ENCODE measurements at places on chromosomes 16 and 17.

DNA sequence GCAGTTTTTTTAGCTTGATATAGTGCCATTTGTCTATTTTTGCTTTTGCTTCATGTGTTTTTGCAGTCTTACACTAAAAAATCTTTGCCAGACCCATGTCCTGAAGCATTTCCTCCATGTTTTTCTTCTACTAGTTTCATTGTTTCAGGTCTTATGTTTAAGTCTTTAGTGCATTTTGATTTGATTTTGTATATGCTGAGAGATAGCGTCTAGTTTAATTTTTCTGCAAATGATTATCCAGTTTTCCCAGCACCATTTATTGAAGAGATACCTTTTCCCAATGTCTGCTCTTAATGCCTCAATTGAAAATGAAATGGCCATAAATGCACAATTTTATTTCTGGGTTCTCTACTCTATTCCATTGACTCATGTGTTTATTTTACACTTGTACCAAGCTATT, 40.8 kb upstream of the NACA2 start:
- no peak for DNase-seq

GRCh38 chr17:29526322-29526721, 40.5 kb downstream of the ABHD15 start:
- DNase-seq: no peak

DNA sequence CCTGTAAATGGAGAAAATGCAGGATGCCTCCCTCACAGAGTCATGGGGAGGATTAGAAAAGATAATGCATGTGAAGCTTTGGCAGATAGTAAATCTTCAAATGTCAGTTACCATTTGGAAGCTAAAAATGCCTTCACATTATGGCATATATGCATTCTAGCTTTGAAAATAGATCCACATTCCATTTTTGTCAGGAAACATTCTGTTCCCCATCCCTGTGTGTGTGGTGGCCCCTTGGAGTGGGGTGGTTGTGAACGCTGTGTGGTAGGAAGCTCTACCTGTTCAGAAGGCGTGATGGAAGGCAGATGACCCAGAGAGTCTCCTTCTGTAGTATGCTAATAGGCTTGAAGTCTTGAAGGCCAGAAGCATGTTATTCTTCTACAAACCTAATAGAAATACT, 242.0 kb downstream of the HAPSTR1 start:
- DNase-seq: no peak

DNA sequence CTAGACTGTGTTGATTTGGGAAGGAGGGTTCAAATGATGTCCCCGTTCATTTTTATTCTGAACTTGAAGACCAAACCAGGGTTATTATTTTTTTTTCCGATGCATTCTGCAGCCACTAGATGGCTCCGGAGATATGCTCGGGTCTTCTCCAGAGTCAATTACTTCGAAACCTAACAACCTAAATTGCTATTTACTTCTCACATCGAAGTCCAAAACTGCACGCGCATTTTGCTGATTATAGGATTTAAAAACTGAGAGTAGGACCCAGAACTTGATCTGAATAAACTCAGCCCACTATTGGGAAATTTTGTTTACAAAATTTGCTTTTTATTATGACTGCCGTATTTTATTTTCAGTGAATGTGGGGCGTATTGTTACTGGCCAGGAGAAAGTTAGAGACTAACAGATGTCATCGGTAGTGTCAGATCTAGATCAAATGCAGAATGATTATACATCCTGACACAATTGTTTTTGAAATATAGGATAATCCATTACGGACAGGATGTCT, 263.8 kb downstream of the HS3ST3A1 start:
- no peak for DNase-seq

DNA sequence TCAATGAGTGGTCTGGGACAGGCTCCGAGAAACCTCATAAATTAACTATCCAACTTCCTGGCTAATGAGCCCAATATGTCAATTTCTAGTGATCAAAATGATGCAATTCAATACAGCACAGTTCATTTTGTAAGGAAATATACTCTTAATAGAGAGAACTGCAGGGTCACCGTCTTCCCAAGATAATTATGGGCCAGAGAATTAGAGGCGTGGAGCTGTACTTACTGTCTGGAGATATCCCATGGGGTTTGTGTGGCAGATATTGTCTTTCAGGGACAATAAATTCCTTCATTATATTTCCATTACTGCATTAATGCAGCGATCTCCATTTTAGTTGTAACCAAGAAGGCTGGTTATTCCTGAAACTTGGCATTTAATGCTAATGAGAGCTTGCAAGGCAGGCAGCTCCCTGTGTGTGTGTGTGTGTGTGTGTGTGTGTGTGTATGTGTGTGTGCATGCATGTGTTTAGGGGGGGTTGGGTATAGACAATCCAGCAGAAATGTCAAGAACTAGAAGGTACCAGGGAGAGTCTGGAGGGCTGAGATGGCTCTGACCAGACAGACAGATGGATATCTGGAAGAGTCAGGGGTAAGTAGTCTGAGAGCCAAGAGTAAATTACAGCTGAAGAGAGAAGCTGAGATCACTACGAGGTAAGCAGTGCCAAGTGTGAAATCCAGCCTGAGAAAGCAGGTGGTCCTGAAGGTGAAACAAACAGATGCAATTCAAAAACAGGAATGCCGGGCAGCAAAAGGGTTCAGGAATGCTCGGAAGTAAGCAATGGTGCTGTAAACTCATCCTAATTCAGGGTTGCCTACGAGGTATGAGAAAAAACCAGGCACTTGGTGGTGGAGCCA, 393.0 kb downstream of the CA10 start:
- no peak for DNase-seq

DNA sequence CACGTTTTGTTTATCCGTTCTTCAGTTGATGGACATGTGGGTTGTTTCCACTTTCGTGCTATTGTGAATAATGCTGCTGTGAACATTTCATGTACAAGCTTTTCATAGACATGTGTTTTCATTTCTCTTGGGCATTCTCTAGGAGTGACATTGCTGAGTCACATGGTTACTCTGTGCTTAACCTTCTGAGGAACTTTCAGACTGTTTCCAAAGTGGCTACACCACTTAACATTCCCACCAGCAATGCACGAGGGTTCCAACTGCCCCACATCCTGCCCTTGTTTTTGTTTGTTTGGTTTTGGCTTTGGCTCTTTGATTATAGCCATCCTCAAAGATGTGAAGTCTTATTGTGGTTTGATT, 14.2 kb upstream of the PEMT start:
- no peak for DNase-seq

GRCh38 chr17:794876-795275, 12.7 kb downstream of the MRM3 start:
- peak; percentile 4 for DNase-seq

GRCh38 chr16:6837722-6838121, 494.9 kb upstream of the RBFOX1 start:
- DNase-seq: no peak

DNA sequence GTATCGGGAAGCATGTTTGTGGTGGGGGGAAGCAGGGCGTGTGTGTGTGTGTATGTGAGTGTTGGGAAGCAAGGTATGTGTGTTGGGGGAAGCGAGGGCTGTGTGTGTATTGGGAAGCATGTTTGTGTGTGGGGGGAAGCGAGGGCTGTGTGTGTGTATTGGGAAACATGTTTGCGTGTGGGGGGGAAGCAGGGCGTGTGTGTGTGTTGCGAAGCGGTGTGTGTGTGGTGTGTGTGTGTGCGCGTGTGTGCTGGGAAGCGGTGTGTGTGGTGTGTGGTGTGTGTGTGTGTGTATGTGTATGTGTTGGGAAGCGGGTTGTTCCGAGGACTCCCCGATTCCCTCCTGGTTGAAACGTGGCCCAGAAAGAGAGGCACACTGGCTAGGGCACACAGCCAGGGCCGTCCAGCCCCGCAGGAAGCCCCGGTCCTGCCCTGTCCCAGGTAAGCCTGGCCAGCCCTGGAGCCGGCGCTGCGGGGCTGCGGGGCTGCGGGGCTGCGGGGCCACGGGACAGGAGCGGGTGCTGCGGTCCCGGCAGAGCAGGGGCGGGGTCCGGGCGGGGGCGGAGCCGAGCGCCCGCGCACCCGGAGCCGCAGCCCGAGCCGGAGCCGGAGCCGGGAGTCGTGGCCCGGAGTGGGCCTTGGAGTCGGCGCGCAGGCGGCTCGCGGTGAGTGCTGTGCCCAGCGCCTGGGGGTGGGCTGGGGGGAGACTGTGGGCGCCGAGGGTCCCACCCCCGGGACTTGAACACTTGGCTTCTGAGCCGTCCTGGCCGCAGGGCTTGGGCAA, at the start of gene NOD2:
Gene NOD2 (plus strand): TSS at position 608 of the 783 bp plus-strand sequence. CDS start 5,890 bp downstream, outside the sequence.
- no peak for DNase-seq

DNA sequence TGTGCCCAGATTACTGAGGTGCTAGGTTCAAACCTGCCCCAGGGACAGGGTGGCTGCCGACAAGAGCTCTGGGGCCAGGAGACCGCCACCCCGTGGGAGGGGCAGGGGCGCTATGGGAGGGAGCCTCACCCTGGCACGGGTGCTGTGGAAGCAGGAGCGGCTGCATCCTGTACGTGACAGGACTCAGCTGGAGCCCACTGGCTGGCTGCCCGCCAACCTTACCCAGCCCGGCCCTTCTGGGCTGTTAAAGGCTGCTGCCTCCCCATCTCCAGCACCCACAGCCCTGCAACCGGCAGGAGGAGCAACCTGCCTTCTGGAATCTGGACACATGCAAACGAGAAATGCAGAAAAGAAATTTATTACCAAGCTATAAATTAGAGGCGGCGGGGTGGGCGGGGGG, 11.2 kb downstream of the PAM16 start:
- DNase-seq: no peak

Data from stimulated activated CD8-positive, alpha-beta memory T cell treated with anti-CD3 and anti-CD28 coated beads, Interleukin-7, amount 100 ng/mL, for 1 hour (primary cell).